ENCODE measurements at places on chromosomes 11 and 22.

DNA sequence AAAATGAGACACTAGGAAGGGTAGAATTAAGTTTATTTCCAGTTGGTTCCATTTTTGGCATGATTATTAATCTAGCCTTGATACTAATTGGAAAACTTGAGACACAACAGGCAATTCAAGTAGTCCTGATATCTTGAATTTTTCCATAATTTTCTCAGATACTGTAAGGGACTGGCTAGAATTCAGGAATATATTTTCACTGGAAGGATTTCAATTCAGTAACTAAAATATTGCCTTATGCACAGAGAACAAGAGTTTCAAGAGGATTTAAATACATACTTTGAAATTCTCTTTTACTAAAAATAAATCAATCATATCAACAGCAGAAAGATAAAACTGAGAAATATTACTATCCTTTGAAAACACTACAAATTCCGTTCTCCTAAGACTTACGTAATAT is 632.9 kb downstream of the LRRC4C start:
- DNase-seq = no peak

- no peak for DNase-seq
Observed at GRCh38 chr22:46175631-46176030, 25.3 kb downstream of the PPARA start.

DNA sequence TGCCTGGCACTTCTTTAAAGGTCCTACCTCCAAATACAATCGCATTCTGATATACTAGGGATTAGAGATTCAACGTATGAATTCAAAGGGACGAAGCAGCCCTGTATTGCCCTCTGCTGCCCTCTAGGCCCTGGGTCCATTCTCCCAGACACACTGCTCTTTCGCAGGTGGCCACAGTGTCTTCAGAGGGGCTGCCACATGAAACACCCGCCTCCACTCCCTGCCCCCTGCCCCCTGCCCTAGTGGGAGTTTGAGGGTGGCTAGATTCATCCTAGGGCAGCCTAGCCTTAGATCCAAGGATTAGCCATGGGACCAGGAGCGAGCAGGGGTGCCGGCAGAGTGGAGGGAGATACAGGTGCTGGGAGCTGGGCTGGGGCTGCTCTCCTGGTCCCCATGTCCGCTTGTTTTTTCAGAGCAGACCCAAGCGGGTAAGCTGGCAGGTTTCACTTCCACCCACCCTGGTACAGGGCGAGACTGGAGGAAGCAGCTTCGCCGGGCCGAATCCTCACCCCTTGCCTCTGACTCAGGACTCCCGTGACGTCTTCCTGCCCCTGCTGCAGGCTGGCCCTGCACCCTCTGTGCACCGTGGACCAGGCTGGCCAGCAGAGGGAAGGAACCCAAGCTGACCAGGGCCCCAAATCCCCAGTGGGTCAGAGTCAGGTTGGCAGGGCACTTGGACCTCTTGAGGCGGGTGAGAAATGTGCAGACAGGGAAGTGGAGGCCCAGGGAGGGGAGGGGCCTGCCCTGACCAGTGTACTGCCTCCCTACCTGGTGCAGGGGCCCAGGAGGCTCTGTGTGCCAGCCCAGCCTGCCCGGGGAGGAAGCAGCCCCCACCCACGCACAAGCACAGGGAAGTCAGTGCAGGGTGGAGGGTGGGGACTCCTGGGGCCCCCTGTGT is 28.4 kb upstream of the HMOX1 start:
- DNase-seq = no peak

DNA sequence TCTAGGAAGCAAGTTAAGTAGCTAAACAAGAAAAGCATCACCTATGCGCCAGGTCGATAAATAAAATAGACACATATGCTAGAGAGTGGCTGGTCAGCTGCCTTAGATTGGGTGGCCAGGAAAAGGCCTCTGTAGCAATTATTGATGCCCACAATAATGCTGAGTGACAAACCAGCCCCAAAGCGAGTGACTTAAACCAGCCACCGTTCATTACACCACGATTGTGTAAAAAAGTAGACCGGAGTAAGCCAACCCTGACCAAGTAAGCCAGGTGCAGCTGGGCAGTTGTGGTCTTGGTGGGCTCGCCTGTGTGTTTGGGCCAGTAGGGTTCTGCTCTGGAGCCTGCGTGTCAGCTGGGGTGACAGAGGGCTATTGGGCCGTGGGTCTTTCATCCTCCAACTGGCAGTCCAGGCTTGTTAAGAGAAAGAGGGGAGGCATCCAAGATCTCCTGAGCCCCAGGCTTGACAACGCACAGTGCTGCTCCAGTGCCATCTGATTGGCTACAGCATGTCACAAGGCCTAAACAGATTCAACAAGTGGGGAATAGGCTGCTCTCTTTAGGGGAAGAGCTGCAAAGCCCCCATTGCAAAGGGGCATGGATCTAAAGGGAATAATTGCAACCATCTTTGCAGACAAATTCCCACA is 100.4 kb upstream of the PARVA start:
- DNase-seq = no peak

DNA sequence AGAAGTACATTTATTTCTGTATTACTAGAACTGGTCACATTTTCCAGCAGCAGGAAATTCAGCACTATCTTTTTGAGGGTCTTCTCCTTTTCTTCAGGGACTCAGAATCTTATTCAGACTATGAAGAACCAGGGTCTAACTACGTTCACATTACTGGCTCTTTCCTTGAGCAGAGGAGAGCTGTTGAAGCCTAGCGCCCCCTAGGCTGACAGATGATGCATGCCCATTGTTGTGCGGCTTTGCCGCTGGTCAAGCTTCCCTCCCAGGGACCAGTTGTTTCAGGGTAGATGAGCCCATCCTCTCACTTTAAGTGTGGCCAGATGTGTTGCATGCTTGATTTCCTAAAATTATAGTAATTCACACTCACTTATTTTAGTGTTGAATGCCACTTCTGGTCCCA is 168.2 kb upstream of the PDGFD start:
- no peak for DNase-seq

- no peak for DNase-seq
Observed at GRCh38 chr11:16216831-16217230, 139.5 kb downstream of the SOX6 start.

DNA sequence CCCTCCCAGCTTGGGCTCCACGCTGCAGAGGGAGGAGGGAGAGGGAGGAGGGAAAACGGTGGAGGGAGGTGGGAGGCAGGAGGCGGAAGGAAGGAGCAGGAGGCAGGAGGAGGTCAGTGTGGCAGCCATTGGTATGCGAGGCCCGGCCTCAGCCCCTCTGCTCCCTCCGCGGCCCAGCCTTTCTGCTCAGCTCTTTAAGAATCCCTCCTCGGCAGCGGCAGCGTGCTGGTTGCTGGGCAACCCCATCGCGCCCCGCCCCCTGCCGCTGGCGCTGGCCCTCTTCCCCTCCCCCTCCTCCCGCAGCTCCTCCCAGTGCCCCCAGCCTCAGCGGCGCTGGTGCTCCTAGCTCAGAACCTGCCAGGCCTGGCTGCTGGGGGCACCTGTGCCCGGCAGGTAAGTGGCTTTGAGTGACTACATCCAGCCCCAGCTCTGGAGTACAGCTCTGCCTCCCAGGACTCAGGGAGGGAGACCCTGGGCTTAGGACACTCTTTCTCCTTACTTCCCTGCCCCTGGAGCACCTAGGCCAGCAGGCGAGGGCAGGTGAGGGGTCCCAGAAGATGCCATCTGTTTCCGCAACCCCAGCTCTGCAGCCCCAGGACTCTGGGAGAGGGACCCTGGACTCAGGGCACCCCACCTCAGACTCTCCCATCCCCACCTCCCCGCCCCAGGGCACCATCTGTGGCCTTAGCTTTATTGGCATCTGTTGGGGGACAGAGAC is 7.2 kb upstream of the FLRT1 start:
- DNase-seq = no peak

GRCh38 chr11:11493698-11494097 is 128.1 kb downstream of the GALNT18 start:
- DNase-seq = no peak

- no peak for DNase-seq
Observed at GRCh38 chr11:59891781-59892181, 13.2 kb downstream of the OOSP3 start.

DNA sequence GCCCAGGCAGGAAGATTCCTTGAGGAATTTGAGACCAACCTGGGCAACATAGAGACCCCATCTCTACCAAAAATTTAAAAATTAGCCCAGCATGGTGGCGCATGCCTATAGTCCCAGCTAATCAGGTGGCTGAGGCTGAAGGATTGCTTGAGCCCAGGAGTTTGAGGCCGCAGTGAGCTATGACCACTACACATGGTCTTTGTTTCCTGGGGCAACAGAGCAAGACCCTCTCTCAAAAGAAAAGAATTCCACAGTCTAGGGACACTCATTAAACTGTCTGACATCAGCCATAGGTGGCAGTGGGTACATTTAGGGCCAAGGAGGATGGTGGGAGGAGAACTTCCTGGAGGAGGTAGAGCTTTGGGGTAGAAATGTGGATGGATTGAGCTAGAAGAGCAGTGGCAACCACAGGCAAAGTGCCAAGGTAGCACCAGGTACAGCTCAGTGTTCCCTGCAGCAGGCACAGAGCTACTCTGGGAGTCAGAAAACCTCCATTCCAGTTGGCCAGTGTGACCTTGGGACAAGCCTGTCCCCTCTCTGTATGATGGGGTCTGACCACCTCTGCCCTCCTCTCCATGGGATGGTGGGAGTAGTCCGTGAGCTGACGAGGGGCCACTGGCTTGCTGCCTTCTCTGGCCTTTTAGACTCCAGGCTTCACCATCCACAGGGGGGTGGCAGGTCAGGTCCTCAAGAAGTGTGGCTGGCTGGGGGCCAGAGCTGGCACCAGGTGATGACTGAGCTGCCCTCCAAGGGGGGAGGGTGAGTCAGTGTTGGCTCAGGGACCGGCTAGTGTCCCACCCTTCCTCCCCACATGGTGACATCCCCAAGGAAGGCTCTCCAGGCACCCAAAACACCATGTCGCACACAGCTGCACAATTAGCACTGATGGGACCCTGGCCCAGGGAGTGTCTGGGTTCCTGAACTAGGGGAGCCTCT is 3.7 kb upstream of the CLCF1 start:
- no peak for DNase-seq

All from GM19239 (cell line).